ENCODE measurements at places on chromosomes 1 and 21.

DNA sequence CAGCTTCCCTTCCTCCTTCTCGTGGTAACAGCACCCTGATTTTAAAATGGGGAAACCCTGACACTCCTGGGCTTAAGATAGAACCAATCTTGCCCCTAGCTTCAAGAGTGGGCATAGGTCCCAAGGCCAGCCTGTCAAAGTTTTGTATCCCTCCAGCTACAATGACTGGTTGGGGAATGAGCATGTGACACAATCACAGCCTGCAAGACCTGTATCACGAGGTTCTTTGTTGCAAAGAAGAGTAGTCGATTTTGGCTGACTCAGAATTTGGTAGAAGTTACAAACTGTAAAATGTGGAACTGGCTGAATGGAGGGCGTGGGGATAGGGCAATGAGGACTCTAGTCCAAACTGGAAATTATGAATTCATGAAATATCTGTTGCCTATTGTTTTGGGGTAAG is 18.7 kb downstream of the CTSK start:
- DNase-seq: no peak

DNA sequence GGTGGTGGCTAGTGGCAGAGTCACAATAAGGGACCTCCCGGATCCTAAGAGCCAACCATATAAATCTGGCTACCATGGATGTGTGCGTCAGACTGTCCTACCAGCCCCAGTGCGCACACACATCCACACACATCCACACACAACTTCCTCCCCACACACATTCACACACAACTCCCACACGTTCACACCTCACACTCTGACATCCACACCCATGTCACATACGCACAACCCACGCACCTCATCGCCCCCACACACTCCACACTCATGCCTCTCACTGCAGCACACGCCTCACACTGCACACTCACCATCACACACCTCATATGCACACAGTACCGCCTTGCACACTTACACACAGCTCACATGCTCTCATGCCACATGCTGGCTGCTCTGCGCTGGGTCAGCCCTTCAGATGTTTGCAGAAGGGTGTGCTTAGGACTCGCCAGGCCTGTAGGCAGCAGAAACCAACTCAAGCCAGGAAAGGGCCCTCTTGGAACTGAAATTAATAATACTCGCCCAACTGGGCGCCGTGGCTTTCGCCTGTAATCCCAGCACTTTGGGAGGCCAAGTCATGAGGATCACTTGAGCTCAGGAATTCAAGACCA is 3.0 kb downstream of the LDLRAD2 start:
- DNase-seq: no peak

GRCh38 chr1:55662875-55663274 is 447.7 kb upstream of the USP24 start:
- DNase-seq: no peak

DNA sequence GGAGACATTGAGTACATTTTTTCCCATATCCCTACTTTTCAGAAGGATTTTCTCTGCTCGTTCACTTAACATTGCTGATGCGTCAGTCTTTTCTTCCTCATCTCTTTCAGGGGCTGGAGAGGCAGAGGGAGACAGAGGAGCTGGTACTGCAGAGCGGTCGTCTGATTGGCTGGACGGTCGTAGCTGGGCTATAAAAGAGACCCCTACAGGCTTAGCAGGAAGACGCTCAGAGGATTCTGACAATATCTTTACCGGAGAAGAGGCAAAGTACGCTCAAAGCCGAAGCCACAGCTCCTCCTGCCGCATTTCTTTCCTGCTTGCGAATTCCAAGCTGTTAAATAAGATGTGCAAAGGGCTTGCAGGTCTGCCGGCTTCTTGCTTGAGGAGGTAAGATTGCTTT is at the start of gene RGS4:
Gene RGS4 (plus strand): TSS at position 220 of the 400 bp plus-strand sequence. CDS start 124 bp downstream, at position 344.
- DNase-seq: peak; percentile 98

GRCh38 chr1:154839691-154840090 is 30.4 kb downstream of the KCNN3 start:
- no peak for DNase-seq

- DNase-seq: no peak
Observed at GRCh38 chr21:43662286-43662685, 2.9 kb downstream of the RRP1B start.

GRCh38 chr1:62263006-62263813 is 56.0 kb downstream of the KANK4 start:
- no peak for DNase-seq

DNA sequence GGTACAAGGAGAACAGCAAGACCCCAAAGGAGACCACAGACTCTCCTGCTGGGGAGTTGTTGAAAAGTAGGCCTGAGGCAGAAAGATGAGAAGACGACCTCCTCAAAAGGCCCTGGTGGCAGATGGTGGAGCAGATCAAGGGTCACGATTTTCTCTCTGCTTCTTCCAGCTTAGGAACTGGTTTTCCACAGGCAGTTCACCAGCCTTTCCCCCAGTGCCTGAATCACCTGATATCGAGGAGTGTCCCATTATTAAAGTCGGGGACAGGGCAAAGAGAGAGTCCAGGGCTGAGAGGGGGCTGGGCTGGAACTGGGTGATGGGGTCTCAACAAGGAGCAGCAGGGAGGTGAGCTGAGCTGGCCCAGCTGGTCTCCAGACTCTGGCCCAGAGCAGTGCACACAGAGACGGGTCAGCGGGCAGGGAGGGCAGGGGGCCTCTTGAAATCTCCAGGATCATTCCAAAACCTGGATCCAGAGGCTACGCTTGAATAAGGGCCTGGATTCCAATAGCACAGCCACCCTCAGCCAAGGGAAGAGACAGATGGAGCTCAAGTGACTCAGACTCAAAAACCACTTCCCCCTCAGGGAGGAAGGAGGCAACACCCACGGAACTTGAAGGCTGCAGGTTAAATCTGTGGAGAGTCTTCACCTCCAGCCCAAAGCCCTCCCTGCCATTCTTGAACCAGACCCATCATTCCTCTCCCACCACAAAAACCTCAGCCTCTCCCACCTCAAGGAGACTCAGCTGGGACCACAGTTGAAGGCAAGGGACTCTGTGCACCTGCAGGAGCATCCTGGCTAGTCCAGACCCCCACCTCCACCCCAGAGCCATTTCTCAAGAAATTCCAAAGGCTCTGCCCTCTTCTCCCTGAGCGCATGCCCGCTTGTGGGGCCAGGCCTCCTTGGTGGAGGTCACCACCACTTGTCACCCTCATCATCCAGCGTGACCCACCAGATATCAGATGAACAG is at the start of gene S100A5:
Gene S100A5 (minus strand): TSS at position 541 of the 968 bp plus-strand sequence. CDS start 743 bp downstream, outside the sequence.
- no peak for DNase-seq

Data from iris pigment epithelial cell (primary cell).